ENCODE measurements at places on chromosomes 12 and 14.

- H3K27ac ChIP-seq, result no peak overlapping the region
- DNase-seq, result no peak
- no peaks in the 10 kb centered on the region for H3K27me3 ChIP-seq
- peaks cover 21% of the 10 kb centered on the region for H3K4me1 ChIP-seq
- H3K4me3 ChIP-seq, result no peak overlapping the region
Measured at GRCh38 chr12:106109168-106109910, 29.4 kb downstream of the NUAK1 start.

- no peak for DNase-seq
- H3K4me1 ChIP-seq, result no peaks in the 10 kb centered on the region
- no peak overlapping the region for H3K27ac ChIP-seq
- H3K4me3 ChIP-seq, result no peak overlapping the region
Measured at GRCh38 chr14:84453307-84453950, 1076.5 kb upstream of the FLRT2 start.

- no peak overlapping the region for H3K27ac ChIP-seq
- H3K36me3 ChIP-seq, result no peaks in the 10 kb centered on the region
- DNase-seq, result peak; percentile 2
- H3K27me3 ChIP-seq, result no peaks in the 10 kb centered on the region
Measured at GRCh38 chr14:105860615-105861580, 334.5 kb downstream of the TMEM121 start.

- no peaks in the 10 kb centered on the region for H3K27me3 ChIP-seq
- no peaks in the 10 kb centered on the region for H3K36me3 ChIP-seq
- no peak overlapping the region for H3K27ac ChIP-seq
- no peak overlapping the region for H3K4me3 ChIP-seq
Measured at GRCh38 chr12:91567100-91567485, 384.5 kb upstream of the DCN start.

- no peak overlapping the region for H3K4me3 ChIP-seq
- DNase-seq, result no peak
- H3K27ac ChIP-seq, result no peak overlapping the region
- no peaks in the 10 kb centered on the region for H3K4me1 ChIP-seq
Measured at GRCh38 chr12:120099738-120100137, 16.8 kb downstream of the RAB35 start.

DNA sequence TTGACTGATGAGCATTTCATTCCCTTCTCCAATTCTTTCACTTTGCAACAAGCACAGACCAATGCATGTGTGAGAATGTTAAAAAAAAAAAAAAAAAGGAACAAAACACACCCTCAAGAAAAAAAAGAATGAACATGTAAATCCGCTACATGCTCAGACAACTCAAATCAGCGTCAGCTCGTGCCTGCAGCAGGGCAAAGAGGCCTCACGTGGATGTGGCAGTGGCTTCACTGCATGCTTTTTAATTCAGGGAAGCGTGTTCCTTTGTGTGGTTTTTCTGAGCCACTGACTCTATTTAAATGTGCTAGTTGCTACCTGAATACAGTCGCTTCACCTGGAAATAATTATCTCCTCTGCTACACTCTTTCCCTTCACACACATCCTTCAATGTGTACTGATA lies 55.1 kb downstream of the PPP1R36 start:
- H3K36me3 ChIP-seq, result no peaks in the 10 kb centered on the region
- no peak for DNase-seq
- no peaks in the 10 kb centered on the region for H3K4me1 ChIP-seq
- no peak overlapping the region for H3K4me3 ChIP-seq
- no peak overlapping the region for H3K27ac ChIP-seq

DNA sequence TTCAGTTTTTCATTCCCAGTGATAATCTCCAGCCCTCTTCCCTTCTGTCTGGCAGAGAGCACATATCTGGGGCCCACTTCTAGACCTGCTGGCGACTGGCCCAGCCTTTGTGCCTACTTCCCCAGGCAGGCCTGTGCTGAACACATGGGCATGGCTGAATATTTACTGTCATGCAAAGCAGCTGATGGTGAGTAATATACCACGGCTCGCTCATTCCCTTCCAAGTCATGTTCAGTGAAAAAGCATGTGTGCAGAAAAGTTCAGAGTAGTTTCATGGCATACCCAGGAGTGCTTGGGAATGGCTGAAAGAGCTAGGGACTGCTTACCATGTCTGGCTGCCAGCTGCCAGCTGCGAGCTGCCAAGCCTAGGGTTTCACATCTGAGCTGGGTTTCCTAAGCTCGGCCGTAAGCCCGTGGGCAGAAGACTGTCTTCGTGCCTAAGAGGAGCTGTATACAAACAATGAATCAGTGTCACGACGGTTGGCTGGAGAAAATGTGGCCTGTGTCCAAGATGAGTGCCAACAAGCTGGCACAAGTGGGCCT lies 179.9 kb upstream of the PELI2 start:
- no peaks in the 10 kb centered on the region for H3K4me1 ChIP-seq
- no peaks in the 10 kb centered on the region for H3K36me3 ChIP-seq
- H3K27me3 ChIP-seq, result no peaks in the 10 kb centered on the region
- no peak overlapping the region for H3K27ac ChIP-seq
- no peak for DNase-seq

DNA sequence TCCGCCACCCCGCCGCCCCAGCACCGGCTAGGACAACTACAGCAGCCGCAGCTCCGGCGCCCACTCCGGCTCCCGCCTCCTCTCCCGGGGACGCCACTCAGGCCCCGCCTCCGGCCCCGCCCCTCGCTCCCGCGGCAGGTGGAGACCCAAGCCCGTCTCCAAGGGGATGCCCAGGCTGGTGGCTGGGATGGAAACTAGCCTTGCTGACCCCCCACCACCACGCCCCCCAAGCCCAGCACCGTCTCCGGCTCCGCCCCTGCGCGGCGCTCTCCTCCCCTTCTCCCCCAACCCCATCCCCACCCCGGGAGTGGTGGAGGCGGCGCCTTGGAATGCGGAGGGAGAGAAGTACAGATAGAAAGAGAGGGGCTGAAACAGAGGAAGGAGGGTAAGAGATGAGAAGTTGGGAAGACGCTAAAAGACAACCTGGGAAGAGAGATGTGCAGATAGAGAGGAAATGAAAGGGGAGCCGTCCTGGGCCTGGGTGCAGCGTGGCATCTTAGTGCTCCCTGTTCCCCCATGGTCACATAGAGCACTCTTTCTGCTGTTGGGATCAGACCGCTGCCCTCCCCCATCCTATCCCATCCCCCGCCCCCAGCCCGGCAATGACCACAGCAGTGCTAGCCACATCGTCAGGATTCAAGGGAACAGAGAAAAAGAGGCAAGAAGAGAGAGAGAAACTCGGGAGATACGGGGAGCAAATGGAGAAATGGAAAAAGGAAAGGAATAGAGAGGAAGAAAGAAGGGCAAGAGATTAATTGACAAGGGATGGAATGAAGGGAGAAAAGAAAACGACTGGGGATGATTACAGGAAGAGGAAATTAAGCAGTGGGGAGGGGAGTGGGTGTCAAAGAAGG lies at the start of gene ITGA7:
Gene ITGA7 (minus strand): TSS at position 64 of the 854 bp plus-strand sequence. CDS start 222 bp downstream, outside the sequence.
- H3K27ac ChIP-seq, result peak within 1 kb of the TSS; percentile 98
- H3K4me3 ChIP-seq, result peak within 1 kb of the TSS; percentile 63
- H3K36me3 ChIP-seq, result no peaks in the 10 kb centered on the region
- H3K4me1 ChIP-seq, result peaks cover 6% of the 10 kb centered on the region
- DNase-seq, result peak; percentile 40
- H3K27me3 ChIP-seq, result no peaks in the 10 kb centered on the region

- peaks cover 3% of the 10 kb centered on the region for H3K4me1 ChIP-seq
- no peak for DNase-seq
- peak overlapping the region; percentile 82 for H3K27ac ChIP-seq
- H3K27me3 ChIP-seq, result no peaks in the 10 kb centered on the region
Measured at GRCh38 chr12:56300644-56301464, 724 bp upstream of the CS start.

DNA sequence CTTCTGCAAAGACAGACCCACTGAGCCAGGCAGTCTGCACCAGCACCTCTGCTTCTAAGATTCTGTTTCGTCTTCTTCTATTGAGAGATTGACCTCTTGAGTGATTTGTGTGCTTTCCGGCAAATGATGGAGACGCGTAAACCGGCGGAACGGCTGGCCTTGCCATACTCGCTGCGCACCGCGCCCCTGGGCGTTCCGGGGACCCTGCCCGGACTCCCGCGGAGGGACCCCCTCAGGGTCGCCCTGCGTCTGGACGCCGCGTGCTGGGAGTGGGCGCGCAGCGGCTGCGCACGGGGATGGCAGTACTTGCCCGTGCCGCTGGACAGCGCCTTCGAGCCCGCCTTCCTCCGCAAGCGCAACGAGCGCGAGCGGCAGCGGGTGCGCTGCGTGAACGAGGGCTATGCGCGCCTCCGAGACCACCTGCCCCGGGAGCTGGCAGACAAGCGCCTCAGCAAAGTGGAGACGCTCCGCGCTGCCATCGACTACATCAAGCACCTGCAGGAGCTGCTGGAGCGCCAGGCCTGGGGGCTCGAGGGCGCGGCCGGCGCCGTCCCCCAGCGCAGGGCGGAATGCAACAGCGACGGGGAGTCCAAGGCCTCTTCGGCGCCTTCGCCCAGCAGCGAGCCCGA lies 703 bp downstream of the ASCL4 start:
- no peak overlapping the region for H3K27ac ChIP-seq
- H3K27me3 ChIP-seq, result peaks cover 49% of the 10 kb centered on the region
- H3K4me1 ChIP-seq, result no peaks in the 10 kb centered on the region
- no peaks in the 10 kb centered on the region for H3K36me3 ChIP-seq
- no peak overlapping the region for H3K4me3 ChIP-seq
- peak; percentile 16 for DNase-seq

GRCh38 chr14:52080158-52080800 lies 11.4 kb upstream of the NID2 start:
- H3K27ac ChIP-seq, result no peak overlapping the region
- H3K4me1 ChIP-seq, result peaks cover 4% of the 10 kb centered on the region
- DNase-seq, result no peak
- H3K27me3 ChIP-seq, result no peaks in the 10 kb centered on the region
- H3K4me3 ChIP-seq, result no peak overlapping the region

DNA sequence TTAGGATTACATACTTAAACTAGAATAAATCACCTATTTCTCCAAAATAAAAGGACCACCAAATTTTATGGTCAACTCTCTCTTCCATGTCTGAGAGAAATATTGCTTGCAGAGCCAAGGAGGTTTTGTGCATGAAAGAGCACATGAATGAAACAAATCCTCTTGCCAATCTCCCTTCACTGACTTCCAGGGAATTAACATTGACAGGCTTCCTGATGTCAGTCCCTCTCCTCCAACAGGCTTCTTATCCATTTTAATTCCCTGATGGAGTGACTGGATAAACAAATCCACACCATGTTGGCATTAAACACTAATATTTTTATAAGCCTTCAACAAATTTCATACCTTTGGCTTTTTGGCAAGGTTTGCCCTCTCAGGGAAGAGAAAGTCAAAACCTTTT lies 45.3 kb upstream of the CNTN1 start:
- H3K27me3 ChIP-seq, result no peaks in the 10 kb centered on the region
- no peaks in the 10 kb centered on the region for H3K4me1 ChIP-seq
- no peak overlapping the region for H3K4me3 ChIP-seq
- H3K27ac ChIP-seq, result no peak overlapping the region

DNA sequence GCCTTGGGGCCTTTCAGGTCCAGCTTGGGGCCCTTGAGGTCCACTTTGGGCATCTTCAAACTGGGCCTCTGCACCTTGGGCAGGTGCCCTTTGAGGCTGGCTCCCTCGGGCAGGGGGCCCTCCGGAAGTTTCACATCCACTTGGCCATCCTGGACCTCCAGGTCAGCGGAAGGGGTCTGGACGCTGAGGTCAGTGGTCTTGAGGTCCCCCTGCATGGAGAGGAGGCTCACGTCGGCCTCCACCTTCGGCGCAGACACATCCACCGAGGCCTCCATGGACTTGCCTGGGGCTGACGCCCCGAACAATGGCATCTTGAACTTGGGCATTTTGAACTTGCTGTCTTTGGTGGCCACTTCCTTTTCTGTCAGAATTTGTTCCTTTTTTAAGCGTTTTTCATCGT lies 25.1 kb downstream of the AHNAK2 start:
- H3K27me3 ChIP-seq, result no peaks in the 10 kb centered on the region
- H3K36me3 ChIP-seq, result no peaks in the 10 kb centered on the region
- no peak for DNase-seq
- no peak overlapping the region for H3K4me3 ChIP-seq
- H3K27ac ChIP-seq, result no peak overlapping the region
- no peaks in the 10 kb centered on the region for H3K4me1 ChIP-seq

- H3K27me3 ChIP-seq, result no peaks in the 10 kb centered on the region
- no peaks in the 10 kb centered on the region for H3K36me3 ChIP-seq
- peak overlapping the region; percentile 85 for H3K27ac ChIP-seq
- no peak overlapping the region for H3K4me3 ChIP-seq
Measured at GRCh38 chr12:75979181-75979580, 52.4 kb downstream of the PHLDA1 start.

DNA sequence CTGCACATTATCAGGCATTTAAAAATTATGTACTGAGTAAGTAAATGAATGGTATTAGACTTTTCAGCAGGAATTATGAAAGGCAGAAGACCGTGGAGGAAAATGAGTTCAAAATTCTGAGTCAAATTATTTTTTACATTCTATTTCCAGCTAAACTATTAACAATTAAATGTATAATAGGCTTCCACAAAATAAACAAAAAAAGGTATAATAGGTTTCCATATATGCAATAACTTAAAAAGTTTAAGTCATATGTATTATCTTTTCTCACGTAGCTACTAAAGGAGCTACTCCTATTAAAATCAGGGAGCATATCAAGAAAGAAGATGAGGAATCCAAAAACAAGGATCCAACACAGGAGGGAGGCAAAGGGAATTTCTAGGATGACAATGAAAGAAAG lies 11.4 kb upstream of the VCPKMT start:
- no peak overlapping the region for H3K4me3 ChIP-seq
- peaks cover 8% of the 10 kb centered on the region for H3K36me3 ChIP-seq
- no peaks in the 10 kb centered on the region for H3K4me1 ChIP-seq
- DNase-seq, result no peak

- no peaks in the 10 kb centered on the region for H3K27me3 ChIP-seq
- no peak overlapping the region for H3K27ac ChIP-seq
- H3K36me3 ChIP-seq, result no peaks in the 10 kb centered on the region
- no peak for DNase-seq
Measured at GRCh38 chr12:77584860-77585259, 245.8 kb upstream of the NAV3 start.

DNA sequence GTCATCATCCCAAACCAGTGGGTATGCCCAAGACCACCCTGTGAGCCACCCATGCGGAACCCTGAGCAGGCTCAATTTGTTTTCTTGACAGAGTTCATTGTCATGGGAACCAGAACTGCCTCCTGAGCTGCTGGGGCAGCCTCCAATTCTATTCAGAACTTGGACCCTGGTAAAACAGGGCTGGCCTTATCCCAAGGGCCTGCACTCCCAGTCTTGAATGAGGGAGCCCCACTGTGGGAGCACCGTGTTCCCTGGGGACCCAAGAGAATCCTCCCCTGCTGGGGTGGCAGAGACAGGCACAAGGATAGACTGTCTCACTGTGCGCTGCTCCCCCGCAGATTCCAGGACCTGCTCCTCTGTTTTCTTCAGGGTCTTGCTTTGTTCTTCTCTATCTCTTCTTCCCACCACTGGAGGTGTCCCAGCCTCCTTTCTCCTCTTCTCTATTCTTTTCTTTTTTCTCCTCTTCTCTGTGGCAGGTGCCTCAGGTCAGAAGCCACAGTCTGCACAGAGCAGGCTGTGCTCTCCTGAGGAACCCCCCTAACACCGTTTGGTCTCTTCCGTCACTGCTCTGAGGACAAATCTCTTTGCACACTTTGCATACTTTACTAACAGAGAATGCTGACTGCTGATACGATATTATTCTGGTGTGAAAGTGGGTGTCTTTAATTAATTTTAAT lies 31.2 kb upstream of the CHPT1 start:
- H3K4me3 ChIP-seq, result no peak overlapping the region
- DNase-seq, result no peak
- no peaks in the 10 kb centered on the region for H3K27me3 ChIP-seq
- no peaks in the 10 kb centered on the region for H3K4me1 ChIP-seq
- H3K27ac ChIP-seq, result no peak overlapping the region

Data from lung (tissue), 17 donors.